Adrenal gland (tissue), 19 donors: ENCODE measurements at places on chromosomes 5 and 9. TPM values are rescaled to one million over a fixed set of nuclear protein-coding genes. Genes with fewer than 3 reads are reported as not detected.
A peak's percentile ranks its signal among the peaks of the same experiment; 100 is the strongest.

DNA sequence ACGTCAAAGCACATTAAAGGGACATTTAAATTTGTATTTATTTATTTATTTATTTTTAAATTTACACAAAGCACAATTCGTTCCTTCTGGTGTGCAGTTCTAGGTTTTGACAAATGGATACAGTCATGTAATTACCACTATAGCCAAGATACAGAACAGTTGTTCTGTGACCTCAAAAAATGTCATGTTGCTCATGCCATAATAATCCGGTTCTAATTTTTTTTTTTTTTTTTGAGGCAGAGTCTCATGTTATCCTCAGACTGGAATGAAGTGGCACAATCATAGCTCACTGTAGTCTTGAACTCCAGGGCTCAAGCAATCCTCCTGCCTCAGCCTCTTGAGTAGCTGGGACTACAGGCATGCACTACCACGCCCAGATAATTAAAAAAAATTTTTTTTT, 7.8 kb downstream of the IGFBPL1 start:
- H3K4me3 ChIP-seq, result no peak overlapping the region
- no peak overlapping the region for H3K27ac ChIP-seq
- H3K27me3 ChIP-seq, result peaks cover 4% of the 10 kb centered on the region
- no peak for DNase-seq

- DNase-seq, result no peak
- no peaks in the 10 kb centered on the region for H3K4me1 ChIP-seq
- H3K4me3 ChIP-seq, result no peak overlapping the region
These were observed 177.5 kb downstream of the ZDHHC21 start for GRCh38 chr9:14515571-14516198.

- H3K4me1 ChIP-seq, result no peaks in the 10 kb centered on the region
These were observed 55.9 kb upstream of the IL12B start for GRCh38 chr5:159386028-159386711.

DNA sequence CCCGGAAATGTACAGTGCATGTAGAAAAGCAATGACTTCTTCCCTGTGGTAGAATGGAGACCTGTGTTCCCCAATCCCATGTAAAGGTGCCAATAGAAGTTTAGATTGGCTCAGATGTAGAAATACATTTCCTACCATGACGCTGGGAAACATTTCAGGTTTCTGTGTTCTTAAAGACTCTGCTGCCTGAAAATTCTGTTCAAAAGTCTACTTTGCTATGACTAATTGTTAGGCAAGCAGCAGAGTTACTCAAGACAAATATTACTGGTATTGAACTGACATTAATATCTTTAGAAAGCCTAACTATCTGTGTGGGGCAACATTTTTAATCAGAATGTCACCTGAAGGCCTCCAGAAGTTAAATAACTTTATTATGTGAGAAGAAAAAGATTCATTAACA, 75.5 kb upstream of the ELL2 start:
- H3K27me3 ChIP-seq, result no peaks in the 10 kb centered on the region
- H3K4me3 ChIP-seq, result no peak overlapping the region
- no peaks in the 10 kb centered on the region for H3K4me1 ChIP-seq
- DNase-seq, result no peak

S100Z gene
- not detected for total RNA-seq

FOXI1 gene
- total RNA-seq, result not detected

GRCh38 chr5:132479111-132479951, 11.2 kb downstream of the IRF1 start:
- H3K36me3 ChIP-seq, result no peaks in the 10 kb centered on the region
- no peak overlapping the region for H3K4me3 ChIP-seq
- no peak overlapping the region for H3K27ac ChIP-seq
- no peak for DNase-seq
- H3K27me3 ChIP-seq, result no peaks in the 10 kb centered on the region
- H3K4me1 ChIP-seq, result peaks cover 18% of the 10 kb centered on the region

- peaks cover 9% of the 10 kb centered on the region for H3K27me3 ChIP-seq
- DNase-seq, result peak; percentile 34
- H3K4me1 ChIP-seq, result peaks cover 14% of the 10 kb centered on the region
- peak overlapping the region; percentile 20 for H3K27ac ChIP-seq
- H3K36me3 ChIP-seq, result no peaks in the 10 kb centered on the region
- no peak overlapping the region for H3K4me3 ChIP-seq
These were observed 2.8 kb downstream of the NPR3 start for GRCh38 chr5:32713770-32714381.

- DNase-seq, result no peak
- H3K36me3 ChIP-seq, result no peaks in the 10 kb centered on the region
- no peaks in the 10 kb centered on the region for H3K4me1 ChIP-seq
These were observed 966.8 kb upstream of the CTNND2 start for GRCh38 chr5:12870872-12871539.

IFNB1 gene
- total RNA-seq, result not detected

DNA sequence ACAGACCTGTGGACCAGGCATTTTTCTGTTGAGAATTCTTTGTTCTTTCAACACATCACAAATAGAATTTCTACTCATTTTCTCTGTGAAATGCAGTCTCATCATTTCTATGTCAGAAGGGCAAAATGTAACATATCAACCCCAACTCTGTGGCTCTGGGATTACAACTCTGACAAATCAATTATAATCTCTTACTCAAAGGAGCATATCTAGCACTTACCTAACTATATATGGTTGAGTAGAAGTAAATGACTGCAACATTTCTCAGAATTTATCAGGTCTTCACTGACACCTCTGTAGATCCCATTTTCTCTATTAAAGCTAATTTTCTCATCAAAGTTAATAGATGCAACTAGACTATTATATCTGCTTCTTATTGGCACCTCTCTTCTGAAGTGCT, 64.8 kb downstream of the GABRG2 start:
- H3K27ac ChIP-seq, result no peak overlapping the region
- H3K4me1 ChIP-seq, result no peaks in the 10 kb centered on the region
- no peaks in the 10 kb centered on the region for H3K27me3 ChIP-seq
- no peak overlapping the region for H3K4me3 ChIP-seq

DNA sequence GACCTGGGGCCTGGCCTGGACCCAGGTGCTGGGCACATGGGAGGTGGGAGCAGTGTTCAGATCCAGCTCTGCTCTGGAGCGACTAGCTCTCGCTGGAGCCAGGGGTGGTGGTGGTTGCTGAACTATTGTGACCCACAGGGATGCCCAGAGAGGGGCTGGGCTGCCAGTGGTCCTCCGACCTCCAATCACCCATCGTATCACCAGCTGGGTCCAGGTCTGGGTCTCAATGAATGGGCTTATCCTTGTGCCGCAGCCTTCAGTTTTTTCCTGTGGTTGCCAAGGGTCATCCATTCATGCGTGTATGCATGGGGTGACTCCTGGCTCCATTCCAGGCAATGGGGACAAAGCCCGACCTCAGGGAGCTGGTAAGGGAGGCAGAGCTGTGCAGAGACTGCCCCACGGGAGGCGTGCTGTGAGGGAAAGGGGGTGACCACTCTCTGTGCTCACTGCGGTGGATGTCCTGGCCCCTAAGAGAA, 68.6 kb upstream of the RNF130 start:
- H3K27ac ChIP-seq, result no peak overlapping the region
- H3K27me3 ChIP-seq, result peaks cover 10% of the 10 kb centered on the region
- no peaks in the 10 kb centered on the region for H3K4me1 ChIP-seq
- H3K36me3 ChIP-seq, result no peaks in the 10 kb centered on the region

DNA sequence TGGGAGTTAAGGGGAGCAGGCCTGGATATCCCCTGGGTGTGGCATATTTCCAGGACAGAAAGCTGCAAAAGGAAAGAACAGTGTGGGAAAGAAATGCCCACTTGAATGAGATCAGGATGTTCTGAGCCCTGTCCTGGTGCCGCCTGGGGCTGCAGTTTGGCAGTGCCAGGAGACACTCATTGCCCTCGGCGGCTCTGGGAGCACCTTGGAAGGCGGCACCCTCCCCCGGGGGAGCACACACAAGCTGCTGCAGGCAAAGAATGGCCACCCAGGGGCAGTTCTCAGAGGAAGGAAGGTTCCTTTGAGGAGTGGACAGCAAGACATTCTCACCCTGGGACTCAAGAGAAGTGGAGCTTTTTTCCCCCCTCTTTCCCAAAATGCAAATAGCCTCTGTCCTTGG, 305.3 kb downstream of the NTRK2 start:
- no peak overlapping the region for H3K27ac ChIP-seq
- no peaks in the 10 kb centered on the region for H3K4me1 ChIP-seq
- no peak for DNase-seq
- no peak overlapping the region for H3K4me3 ChIP-seq

DNA sequence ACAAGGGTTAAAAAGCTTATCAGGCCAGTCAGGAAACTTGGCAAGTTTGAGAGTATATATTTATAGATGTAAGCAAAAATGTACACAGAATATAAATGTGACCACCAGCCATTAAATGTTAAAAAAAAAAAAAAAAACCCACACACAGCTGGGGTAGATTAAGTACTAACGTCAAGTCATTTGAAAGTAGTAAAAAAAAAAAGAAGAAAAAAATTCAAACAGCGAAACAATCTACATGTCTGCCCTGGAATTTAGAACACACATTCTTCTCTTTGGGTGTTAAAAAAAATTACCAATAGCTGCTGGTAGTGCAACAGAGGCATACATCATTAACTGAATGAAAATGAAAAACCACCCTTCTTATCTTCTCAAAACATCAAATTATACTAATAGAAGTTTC, 269.7 kb downstream of the MLLT3 start:
- no peaks in the 10 kb centered on the region for H3K27me3 ChIP-seq
- no peaks in the 10 kb centered on the region for H3K36me3 ChIP-seq
- no peak overlapping the region for H3K4me3 ChIP-seq
- H3K27ac ChIP-seq, result no peak overlapping the region

DNA sequence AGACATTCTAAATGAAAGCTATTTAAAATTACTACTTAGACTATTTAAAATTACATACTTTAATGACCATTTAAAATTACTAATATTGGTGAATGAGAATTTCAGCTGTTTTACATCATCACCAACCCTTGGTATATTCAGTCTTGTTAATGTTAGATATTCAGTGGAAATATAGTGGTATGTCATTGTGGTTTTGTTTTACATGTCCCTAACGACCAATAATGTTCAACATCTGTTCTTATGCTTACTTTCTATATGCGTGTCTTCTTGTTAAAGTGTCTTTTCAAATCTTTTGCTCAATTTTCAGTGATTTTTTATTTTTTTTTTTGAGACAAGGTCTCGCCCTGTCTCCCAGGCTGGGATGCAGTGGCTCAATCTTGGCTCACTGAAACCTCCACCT, 279.3 kb upstream of the TARS1 start:
- H3K36me3 ChIP-seq, result no peaks in the 10 kb centered on the region

AKNA gene
- 14.1 TPM for total RNA-seq
